ENCODE measurements at places on chromosomes 2 and 18. TPM values are rescaled to one million over a fixed set of nuclear protein-coding genes. Genes with fewer than 3 reads are reported as not detected.

GRCh38 chr2:36088716-36089328, 266.8 kb upstream of the CRIM1 start:
- no peak for DNase-seq

DNA sequence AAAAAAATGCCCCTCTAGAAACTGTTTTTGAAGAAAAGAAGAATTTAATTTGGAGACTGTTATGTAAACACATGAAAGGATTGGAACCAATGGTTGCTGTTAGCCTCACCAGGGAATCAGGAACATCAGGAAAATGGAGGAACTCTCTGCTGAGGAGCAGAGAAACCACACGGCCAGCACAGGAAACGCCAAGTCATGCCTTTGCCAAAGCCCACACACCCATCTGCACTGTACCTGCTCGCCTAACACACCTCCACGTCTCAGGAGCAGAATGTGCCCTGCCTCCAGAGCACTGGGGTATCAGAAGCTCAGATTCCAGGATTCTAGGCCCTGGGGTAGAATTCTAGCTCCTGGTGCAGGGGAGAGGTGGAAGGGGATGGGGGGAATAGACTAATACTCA, 9.8 kb upstream of the SCYGR1 start:
- DNase-seq: no peak

DNA sequence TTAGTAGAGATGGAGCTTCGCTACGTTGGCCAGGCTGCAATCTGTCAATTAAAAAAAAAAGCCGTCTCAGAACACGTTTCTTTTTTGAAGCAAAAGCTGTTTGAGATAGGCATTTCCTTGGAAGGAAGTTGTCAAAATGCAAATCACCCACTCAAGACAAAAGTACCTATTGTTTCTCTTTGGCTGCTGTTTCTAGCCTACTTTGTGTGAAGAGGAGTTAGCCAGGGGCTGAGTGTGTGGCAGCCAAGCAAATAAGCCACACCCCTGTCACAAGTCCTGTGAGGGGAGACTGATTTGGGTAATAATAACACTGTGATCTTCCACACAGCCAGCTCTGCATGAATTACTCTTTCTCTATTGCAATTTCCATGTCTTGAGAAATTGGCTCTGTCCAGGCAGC, 47.4 kb upstream of the CDCA7 start:
- DNase-seq: no peak

GRCh38 chr2:53859206-53860181, at the start of gene GPR75:
GPR75 (minus strand) TSS chr2:53859967; CDS start chr2:53854756, 5,211 bp downstream.
- DNase-seq: no peak

TUBA4B gene
- polyA plus RNA-seq: not detected

GRCh38 chr2:33505966-33506365, 29.5 kb downstream of the RASGRP3 start:
- DNase-seq: no peak
